ENCODE measurements at places on chromosomes 4 and X.

DNA sequence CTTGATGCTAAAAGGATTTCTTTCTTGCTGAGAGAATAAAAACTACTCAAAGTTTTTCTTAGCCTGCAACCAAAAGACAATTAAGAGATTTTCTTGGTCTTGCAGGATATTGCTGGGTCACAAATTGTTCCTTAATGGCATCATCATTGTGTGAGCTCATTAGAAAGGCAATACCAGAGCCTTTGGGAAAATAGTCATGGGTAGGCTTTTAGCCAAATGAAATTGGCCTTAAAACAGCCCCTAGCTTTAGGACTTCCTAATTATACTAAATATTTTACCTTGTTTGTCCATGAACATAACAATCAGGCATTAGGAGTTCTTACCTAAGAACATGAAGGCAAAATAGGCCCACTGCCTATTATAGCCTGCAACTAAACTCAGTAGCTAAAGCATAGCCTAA, 10.4 kb upstream of the FAM13A start:
- DNase-seq = no peak

GRCh38 chr4:102826105-102826889, 1.1 kb downstream of the UBE2D3 start:
- DNase-seq = no peak

GRCh38 chr4:81684352-81684751, 212.6 kb upstream of the RASGEF1B start:
- no peak for DNase-seq

GRCh38 chr4:68465058-68465457, 17.8 kb downstream of the TMPRSS11E start:
- DNase-seq = no peak

GRCh38 chrX:123756320-123756719, 23.5 kb upstream of the THOC2 start:
- DNase-seq = no peak

DNA sequence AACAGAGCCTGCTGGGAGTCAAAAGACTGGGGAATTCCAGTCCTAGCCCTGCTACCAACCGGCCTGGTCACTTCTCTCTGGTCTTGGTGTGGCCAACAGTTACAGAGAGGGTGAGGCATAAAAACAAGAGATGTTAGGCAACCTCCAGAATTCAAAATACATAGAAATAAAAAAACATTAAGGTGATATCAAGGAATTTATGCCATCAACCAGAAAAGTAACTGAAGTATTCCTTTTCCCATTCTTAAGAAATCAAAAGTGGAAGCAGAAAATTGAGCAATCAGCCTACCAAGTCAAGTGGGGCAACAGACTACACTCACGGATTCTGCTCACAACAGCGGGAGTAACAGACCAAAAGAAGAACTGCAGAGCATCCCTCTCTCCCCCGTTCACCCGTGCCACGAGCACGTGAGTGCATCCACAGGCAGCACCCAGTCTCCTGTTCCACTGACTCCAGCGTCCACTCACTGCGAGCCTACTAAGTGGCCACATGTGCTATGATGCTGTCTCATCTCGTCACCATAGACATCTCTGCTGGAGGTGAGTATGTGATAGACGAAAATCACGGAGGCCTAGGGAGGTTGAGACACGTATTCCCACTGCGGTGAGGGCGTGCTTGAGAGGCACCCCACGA, 29.3 kb downstream of the AFAP1 start:
- no peak for DNase-seq

- DNase-seq = no peak
Observed at GRCh38 chr4:150962245-150962644, 52.8 kb downstream of the LRBA start.

DNA sequence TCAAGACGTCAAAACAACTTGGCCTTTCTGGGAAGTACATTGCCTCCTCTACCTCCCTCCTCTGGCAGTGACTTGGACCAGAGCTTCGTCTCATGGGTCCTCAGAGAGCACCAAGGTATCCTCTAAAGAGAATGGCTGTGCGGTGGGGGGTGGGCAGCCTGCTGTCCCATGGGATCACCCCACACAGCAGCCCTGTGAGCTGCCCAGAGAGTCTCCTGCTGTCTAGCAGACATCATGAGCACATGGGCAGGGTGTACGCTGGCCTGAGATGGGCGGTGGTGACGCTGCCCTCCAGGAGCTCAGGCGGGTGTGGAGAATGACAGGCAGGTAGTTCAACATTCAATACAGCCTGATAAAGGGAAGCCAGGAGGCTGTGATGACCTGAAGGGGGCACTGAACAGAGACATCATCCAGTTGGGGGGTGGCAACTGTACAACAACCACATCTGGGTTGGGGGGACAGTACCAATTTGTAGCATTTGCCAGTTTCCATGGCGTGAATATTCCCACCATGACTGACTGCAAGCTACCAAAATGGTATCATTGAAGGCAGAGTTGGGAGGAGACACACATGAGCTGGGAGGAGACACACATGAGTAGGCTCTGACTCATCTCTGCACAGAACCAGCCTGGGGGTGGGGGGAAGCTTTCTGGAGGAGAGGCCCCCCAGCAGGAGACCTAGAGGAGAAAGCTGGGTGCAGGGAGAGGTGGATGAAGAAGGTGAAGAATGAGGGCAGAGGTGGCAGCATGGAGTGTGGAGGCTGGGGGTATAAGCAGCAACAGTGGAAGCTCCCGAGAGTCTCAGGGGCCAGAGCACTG, 35.9 kb downstream of the C4orf50 start:
- DNase-seq = peak; percentile 52

GRCh38 chrX:49053223-49054072, 5.4 kb upstream of the CCDC120 start:
- DNase-seq = no peak

GRCh38 chrX:130606425-130606824, 204.6 kb downstream of the RBMX2 start:
- no peak for DNase-seq

- DNase-seq = no peak
Observed at GRCh38 chrX:107823042-107823441, 2.6 kb upstream of the MID2 start.

GRCh38 chrX:145654486-145654885, 163.1 kb upstream of the SLITRK2 start:
- DNase-seq = no peak

- no peak for DNase-seq
Observed at GRCh38 chr4:76457885-76458284, 22.9 kb downstream of the SHROOM3 start.

GRCh38 chrX:119885554-119886428, 9.9 kb upstream of the AKAP14 start:
- DNase-seq = no peak

DNA sequence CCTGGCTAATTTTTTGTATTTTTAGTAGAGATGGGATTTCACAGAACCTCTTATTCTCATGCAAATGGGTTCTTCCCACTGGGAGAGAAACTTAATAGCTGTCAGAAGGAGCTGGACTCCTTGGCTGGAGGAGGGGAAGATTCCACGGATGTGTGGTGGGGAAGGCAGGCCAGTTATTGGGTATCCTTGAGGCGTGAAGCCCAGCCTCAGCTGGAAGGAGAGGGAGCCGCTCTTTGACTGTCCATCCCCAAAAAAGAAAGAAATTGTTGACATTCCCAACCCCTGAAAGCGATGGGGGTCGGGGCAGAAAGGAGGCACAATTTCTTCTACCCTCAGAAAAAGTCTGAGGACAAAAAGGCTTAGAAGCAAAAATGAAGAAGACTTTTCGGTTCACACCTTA, 983.1 kb upstream of the PABPC4L start:
- no peak for DNase-seq

GRCh38 chr4:123835831-123836590, 439.4 kb downstream of the SPRY1 start:
- DNase-seq = no peak

- no peak for DNase-seq
Observed at GRCh38 chr4:43835869-43836268, 612.7 kb downstream of the KCTD8 start.

DNA sequence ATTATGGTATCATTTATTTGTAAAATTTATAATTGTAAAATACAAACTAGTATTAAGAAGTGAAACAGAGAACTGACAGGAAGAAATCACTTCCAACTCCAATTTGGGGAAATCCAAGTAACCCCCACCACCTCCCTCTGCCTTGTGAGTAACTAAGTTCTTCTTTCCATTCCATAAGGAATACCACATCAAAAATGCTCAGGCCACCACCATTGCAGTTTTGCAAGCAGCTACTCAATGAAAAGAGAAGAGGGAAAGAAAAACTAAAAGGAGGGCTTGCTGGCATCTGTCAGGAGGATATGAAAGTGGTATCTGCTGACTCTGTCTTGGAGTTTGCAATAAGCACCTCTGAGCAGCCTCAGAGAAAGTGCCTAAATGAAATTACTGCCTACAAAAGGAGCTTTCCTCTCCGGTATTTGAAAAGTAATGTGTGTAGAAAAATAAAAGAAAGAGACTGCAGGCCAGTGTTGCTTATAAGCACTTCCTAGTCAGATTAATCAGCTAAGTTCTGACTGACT, 228.7 kb downstream of the OPHN1 start:
- DNase-seq = no peak

DNA sequence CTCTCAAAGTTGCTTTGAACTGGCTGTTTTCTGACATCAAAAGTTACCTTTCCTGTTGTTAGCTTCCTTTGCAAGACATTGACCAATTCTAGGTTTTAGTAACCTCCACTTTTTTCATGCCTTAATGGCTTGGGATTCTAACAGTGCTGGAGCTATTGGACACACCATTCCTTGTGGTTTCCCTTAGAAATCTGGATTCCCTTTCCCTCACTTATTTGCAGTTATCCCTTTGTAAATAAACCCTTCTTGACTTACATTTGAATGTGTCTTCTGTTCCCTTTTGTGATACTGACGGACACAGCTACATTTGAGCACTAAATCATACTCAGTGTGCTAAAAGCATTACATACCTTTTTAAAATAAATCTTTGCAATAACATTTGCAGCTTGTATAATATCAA, 1927.6 kb upstream of the IGFBP7 start:
- DNase-seq = no peak

GRCh38 chr4:91990726-91991125, 313.0 kb upstream of the GRID2 start:
- DNase-seq = no peak

GRCh38 chr4:154743683-154744340, at the start of gene LRAT:
LRAT (plus strand) TSS chr4:154744000; CDS start chr4:154744327, 327 bp downstream.
- no peak for DNase-seq

GRCh38 chr4:77127215-77127614, 29.8 kb upstream of the CCNG2 start:
- no peak for DNase-seq

DNA sequence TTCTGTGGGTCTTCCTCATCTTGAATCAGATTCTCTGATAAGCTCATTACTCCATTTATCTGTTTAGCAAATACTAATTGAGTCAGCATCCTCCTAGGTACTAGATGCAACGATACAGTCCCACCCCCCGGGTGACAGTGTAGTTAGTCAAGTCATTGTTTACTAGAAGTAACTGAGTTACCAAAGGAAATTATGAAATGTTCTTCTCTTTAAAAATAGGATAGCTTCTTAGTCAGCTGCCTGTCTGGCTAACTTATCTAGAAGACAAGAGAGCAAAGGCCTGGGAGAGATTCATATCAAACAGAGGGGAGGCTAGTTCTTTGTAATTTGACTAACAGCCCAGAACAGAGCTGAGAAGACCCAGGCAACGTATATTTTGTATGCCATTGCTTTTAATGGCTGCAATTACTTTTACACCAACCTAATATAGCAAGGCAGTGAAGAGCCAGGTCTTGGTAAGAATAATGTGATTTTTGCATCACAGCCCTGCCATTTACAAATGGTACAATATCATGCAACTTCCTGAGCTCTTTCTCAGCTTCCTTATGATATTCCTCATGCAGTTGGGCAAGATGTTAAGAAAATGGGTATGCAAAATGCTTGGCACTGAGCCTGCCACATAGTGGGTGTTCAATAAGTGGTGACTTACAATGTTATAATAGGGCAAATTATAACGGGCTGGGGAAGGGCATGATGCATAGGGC, 149.9 kb downstream of the CHIC2 start:
- no peak for DNase-seq

DNA sequence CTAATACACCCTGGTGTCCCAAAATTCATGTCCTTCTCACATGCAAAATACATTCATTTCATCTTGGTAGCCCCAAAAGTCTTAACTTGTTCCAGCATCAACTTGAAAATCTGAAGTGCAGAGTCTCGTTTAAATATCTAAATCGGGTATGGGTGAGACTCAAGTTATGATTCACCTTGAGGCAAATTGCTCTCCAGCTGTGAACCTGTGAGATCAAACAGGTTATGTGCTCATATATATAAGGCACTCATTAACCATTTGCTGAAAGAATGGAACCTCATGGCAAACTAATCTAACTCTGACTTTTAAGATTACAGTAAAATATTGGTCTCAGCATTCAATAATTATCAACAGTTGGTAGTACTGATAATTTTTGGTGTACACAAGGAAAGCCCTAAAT, 55.5 kb downstream of the PDLIM5 start:
- DNase-seq = no peak

DNA sequence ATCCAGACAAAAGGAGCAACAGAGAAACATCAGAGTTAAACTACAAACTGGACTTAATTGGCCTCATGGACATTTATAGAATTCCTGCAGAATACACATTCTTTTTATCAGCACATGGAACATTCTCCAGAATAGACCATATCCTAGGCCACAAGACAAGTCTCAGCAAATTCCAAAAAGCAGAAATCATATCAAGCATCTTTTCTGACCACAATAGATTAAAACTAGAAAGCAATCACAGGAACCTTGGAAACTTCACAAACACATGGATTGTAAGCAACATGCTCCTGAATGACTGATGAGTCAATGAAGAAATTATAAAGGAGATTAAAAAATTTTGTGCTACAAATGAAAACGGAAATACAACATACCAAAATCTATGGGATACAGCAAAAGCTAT, 526.7 kb downstream of the PCDH7 start:
- no peak for DNase-seq

- no peak for DNase-seq
Observed at GRCh38 chrX:10098270-10098713, 58.5 kb upstream of the CLCN4 start.

DNA sequence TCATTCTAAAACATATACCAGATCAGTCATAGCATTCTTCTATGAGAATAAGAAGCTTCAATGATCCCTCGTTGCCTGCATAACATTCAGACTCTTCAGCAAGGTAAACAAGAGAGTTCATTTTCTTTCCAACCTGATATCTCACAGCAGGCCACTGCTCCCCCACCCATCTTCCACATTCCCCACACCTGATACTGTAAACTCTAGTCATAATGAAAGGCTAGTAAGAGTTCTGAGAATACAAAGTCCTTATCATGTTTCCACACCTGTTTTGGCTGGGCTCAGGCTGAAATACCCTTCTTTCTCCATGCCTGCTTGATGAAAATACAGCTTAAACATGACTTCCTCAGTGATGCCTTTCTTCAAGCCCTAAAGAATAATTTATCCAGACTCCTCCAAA, 2.3 kb upstream of the AASDH start:
- no peak for DNase-seq

- DNase-seq = no peak
Observed at GRCh38 chr4:84678976-84679744, 96.2 kb downstream of the CDS1 start.

- DNase-seq = no peak
Observed at GRCh38 chr4:116599859-116600258, 485.5 kb downstream of the TRAM1L1 start.

GRCh38 chrX:55638933-55639332, 15.7 kb downstream of the FOXR2 start:
- no peak for DNase-seq
